ENCODE measurements at places on chromosomes 5 and 9.

DNA sequence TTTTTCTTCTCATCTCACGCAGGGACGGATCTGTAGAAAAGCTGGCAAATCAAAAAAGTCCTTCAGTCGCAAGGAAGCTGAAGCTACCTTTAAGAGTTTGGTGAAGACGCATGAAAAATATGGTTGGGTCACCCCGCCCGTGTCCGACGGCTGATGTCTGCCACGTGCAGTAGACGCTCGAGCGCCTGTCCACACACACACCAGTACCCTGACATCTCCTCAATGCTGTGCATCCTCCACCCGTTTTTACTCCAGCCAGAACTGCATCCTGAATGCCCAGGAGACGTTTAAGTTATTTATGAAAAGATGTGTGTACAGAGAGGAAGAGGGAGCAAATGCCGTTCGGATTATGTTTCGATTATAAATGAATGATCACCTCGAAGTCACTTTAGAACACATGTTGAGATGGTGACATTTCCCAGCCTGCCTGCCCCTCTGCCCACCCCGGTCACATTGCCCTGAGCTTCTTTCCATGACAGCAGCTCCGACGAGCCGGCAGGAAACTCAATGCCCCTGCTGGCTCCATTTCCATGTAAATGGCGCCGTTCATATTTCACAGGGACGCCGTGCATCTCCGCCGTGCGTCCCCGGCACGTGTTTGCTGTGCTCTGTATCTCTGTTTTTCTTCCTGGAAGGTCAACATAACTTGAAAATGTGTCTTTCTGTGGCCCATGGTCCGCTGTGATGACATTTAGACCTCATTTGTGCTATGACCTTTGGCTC, 42.7 kb downstream of the UBE2QL1 start:
- no peak for DNase-seq

GRCh38 chr5:118270526-118270925, 717.8 kb downstream of the DTWD2 start:
- no peak for DNase-seq

DNA sequence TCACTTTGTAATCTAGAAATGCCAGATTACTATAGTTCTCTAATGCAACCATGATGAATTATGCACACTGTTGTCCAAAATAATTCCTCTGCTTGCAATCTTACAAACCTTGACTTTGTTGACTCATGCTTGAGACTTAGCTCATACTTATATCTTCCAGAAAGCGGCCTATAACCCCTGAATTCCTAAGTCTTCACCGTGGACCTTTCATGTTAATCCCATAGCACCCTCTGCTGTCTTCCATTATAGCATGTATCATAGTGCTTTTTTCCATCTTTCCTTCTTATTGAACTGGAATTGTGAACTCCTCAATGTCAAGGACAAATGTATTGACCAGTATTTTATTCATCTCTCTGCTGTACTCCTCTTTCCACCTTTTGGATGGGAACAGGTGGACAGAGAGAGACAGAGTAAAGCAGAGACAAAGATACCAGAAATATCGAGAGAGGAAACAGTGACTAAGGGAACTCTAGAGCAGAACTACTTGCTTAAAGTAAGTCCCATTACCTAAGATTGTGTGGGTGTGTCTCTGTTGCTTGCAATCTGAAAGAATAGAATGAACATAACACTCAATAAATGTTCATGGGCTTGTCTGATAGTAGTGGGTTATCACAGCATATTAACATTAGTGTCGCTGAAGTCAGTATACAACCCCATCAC, 110.0 kb downstream of the LURAP1L start:
- no peak for DNase-seq

- DNase-seq = no peak
Observed at GRCh38 chr5:103910011-103910410, 347.4 kb upstream of the NUDT12 start.

GRCh38 chr5:38790891-38791290, 54.9 kb upstream of the OSMR start:
- DNase-seq = no peak

- no peak for DNase-seq
Observed at GRCh38 chr5:160397492-160397891, 2.4 kb downstream of the FAM200C start.

DNA sequence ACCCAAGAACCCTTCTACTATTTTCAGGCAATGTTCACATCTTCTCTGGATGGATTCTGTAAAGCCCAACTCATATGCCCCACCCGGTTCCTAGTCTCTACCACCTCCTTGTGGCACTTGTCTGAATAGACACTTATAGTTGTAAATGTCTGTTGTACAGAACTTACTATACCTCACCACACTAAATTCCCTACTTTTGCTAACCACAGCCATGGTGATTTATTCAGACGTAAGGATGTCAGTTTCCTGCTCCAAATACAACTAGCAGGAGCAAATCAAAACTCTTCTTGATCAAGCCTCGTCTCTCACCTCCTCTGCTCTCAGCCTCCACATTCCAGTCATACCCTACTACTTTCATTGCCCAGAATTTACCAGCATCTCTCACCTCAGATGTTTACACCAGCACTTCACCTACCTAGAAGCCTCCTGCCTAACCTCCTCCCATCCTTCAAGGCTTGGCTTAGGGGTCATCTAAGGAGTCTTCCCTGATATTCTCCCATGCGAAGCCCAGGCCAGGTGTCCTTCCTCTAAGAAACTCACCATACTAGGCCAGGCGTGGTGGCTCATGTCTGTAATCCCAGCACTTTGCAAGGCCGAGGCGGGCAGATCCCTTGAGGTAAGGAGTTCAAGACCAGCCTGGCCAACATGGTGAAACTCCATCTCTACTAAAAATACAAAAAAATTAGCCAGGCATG, 75.5 kb downstream of the MAPKAP1 start:
- DNase-seq = no peak

DNA sequence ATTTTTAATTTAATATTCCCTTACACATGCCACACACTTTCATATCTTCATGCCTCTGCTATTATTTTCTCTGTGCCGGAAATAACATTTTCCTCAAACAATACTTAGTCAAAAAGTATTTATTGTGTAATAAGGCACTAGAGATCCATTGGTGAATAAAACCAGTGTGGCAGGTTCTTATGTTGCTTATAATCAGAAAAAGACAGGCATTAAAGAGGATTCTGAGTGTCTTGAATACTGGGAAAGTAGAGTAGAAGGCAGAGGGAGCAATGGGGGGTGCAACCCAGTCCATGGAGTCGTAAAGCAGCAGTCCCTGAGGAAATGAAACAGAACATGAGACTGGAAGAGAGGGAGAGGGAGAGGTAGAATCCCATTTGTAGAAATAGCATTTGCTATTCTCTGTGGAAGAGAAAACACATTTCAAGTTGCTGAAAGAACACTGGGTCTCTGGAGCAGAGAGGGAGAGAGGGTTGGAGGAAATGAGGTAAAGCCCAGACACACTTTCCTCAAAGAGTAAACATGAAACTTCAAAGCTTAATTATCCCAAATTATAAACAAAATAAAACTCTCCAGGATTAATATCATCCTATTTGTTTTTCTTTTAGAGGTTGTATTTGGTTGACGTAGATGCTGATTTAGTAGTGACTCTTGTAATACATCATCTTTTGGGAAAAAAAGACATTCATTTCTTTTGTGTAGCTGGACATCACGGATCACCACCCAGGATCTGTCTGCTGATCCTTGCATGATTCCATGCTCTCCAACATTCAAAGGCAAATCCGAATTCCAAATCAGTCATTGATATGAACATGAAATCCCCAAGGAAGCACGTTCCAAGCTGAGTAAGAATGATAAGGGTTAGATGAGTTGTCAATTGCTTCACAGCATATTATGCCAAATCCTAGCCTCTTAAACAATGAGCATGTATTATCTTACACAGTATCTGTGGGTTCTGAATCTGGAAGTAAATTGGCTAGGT, 37.4 kb upstream of the GRAMD2B start:
- DNase-seq = no peak

- DNase-seq = no peak
Observed at GRCh38 chr5:151688436-151688835, 1.7 kb upstream of the SPARC start.

GRCh38 chr5:79202076-79202475, 33.9 kb upstream of the JMY start:
- DNase-seq = no peak

DNA sequence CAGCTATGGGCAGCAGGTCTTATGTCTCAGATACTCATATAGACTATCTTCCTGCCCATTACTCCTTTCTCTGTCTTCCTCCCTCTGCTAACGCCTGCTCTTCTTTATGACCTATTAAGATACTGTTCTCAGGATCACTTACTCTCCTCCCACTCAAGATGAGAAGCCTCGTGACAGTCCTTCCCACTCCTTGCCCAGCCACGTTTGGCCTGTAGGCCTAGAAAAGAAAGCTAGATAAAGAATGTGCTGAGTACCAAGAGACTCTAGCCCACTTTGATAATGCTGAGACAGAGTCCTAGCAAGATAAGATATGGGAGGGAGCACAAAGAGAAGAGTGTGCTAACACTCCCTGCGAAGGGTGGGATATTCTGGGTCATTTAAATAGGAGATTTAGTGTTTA, 6.8 kb upstream of the DENND4C start:
- DNase-seq = no peak

DNA sequence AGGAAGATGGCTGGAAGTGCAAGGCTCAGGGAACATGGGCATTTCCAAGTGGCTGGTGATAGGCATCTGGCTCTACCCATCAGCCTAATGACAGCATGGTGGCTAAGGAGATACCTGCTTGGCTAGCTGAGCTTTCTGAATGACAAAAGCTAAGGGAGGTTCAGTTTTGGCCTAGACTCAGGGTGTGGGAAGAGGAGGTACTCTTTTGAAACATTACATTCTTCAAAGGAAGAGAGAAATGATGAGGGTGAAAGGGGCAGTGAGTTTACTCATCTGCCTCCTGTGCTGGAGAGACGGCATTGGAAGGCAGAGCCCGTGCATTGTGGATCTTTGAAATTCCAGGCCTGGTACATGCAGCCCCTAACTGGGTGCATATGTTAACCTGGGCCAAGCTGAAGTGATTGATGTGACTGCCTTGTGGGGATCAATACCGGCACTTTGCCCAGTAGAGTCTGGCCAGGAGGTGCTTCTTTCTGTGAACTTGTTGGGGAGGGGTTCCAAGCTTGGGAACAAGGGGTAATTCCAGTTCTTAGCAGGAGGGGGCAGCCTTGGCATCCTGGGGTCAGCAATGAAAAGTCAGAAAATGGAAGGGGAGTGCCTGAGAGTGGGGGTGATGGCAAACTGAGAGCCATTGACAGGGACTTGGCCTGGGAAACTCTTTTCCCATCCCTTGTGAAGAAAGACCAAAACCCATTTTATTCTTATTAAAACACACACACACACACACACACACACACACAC, 108.6 kb downstream of the ACER2 start:
- no peak for DNase-seq

DNA sequence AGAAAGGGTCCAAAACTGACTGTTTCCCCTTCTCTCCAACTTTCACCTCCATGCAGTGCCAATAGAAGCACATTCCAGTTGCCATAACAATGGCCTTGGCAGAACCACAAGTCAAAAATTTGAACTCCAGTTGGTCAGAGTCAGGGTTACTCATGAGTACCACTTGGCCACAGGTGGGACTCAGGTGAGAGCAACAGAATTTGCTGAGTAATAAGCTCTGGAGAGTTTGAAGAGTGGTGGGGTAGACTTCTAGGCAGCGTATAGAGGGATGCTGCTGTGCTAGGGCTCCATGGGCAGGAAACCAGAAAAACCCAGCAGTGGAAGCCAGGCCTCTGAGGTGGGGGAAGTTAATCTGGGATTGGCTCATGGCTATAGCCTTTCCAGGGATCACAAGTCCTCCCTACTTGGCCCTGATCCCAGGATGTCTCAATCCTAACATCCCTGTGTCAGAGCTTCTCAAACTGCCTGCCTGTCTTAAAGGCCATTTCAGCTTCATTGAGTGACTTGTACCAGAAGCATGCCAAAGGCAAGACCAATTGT, 30.2 kb downstream of the SNX18 start:
- no peak for DNase-seq

GRCh38 chr9:126513159-126514036, 100.3 kb upstream of the LMX1B start:
- DNase-seq = no peak

DNA sequence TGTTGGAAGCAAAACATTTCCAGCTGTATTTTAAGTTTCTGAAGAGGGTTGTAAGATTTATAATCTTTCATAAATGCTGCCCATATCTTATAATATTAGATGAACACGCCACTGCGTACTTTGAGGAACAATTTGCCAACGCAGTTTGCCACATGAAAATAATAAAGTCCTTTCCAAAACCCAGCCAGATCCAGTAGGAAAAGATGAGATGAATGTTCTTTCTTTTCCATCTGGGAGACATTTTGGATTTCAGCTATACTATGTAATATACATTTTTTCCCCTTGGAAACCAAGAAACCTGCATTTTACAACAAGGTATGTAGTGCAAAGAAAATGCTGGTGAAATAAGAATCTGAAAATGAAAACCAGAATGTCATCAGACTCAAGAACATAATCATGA, 125.4 kb downstream of the NFIB start:
- no peak for DNase-seq

GRCh38 chr9:93256878-93257807, 73.2 kb downstream of the WNK2 start:
- no peak for DNase-seq

DNA sequence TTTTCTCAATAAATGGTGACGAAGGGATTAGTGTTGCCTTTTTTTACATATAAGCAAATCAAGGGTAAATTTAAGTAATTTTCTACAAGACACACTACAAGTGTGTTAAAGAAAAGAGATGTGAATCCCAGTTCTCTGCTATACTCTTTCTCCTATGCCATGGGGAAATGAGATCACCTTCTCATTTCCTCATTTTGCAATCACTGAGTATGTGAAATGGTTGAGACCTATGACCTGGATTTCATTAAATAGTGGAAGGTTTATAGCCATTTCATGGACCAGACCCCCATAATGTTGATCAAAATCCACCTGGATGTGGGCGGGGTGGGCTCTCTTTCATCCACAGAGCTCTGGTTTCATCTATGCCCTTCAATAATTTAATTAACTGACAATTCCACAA, 66.9 kb upstream of the SLIT3 start:
- no peak for DNase-seq

DNA sequence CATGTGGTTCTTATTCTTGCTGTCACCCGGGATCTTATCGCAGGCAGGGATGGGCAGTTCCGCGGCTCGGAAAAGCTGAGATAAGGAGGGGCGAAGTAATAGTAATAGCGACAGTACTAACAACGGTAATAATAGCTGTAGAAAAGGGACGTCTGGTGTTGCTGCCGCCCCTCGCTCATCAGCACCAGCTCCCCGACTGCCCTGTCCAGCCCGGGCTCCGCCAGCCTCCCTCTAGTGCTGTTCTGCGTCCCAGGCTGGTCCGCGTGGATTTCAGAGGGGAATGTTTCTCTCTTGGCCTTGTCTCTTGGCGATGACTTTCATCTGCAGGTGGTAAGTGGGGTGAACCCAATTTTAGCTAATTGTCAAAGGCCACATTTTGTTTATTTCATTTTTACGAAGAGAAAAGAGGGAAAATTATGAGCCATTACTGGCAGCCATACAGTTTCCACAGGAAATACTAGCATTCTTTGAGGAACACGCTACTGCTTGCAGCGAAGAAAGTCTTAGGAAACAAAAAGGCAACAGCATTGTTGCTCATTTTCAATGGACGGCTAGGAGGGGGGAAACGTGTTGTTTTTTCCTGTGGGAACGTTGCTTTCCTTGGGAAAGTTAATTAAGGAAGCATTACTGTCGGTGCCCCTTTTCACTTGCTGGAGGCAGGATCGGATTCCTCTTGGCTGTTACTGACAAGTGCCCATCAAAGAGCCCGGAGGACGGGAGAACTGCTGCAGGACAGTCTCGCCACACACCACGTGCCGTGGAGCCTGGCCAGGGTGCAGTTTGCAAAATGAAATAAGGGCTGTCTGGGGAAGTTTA, 762 bp downstream of the SNCAIP start:
- no peak for DNase-seq

GRCh38 chr9:124657516-124657915, 113.6 kb downstream of the NR6A1 start:
- DNase-seq = no peak
